H7 (cell line): ENCODE measurements at places on chromosomes 12 and 14.

DNA sequence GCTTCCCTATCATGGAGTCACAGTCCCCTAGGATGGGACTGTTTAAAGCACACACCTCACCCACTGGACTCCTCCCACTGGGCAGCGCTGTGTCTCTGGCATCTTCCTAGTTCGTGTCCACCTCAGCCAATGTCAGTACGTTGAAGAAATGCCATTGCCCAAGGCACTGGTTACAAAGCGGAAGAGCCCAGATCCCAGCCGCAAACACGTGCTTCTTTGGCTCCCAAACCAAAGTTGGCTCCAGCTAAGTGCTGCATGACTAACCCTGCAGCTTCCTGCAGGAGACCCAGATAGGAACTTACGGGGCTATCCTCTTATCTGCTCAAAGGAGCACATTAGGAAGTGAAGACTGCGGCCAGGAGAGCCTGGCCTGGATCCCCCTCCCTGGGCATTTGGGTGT, 9.3 kb downstream of the SYNE3 start:
- DNase-seq: no peak

GRCh38 chr12:12538535-12538934, 24.1 kb downstream of the DUSP16 start:
- no peak for DNase-seq

- no peak for DNase-seq
Observed at GRCh38 chr12:106801830-106802533, 27.5 kb downstream of the RIC8B start.

DNA sequence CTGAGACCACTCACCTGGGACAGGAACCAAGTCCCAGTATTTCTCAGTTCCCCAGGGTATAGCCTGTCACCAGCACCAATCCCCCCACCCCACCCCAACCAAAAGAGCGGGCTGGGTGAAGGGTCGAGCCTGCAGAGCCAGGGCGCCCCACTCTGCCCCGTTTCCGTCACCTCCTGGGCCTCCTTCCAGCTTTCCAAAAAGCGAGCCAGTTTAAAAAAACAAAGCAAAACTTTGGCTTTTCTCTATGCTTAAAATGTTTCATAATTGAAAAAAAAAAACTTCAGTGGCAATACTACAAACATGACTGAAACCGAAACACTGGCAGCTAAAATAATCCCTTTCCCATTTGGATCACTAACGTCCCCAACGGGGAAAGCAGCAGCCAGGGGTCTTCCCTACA, 7.5 kb downstream of the CAMKK2 start:
- peak; percentile 64 for DNase-seq

GRCh38 chr14:44163946-44164345, 343.1 kb downstream of the FSCB start:
- DNase-seq: no peak

- peak; percentile 42 for DNase-seq
Observed at GRCh38 chr12:102960766-102961465, 3.4 kb downstream of the ASCL1 start.

DNA sequence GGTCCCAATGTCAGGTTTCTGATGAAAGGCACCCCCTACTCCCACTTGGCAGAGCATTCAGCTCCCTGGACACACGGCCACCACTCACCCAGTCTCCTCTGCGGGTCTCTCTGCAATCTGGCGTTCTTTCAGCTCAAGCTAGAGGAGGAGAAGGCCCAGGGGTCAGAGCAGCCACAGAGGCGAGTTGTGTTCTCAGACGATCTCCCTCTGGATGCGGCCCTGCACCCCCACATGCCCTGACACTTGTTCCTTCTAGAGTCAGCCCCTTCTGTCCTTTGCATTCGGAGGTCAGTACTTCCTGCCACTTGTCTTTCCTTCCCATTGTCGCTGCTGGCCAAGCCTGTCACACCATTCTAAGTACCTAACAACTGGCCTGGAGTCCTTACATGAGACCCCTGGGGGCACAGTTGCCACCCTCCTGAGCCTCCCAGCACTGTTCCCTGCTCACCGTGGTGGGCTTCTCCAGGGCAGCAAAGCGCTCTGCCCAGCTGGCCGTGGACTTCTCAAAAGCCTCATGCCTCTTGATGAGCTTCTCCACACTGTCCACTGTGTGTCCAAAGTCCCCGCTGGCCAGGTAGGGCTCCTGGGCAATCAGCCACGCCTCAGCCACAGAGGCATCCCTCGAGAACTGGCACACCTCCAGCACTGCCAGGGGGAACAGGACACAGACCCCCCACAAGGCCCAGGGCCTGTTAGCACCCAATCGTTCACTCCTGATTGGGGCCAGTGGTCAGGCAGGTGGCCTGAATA, 63.2 kb downstream of the PLEKHG3 start:
- no peak for DNase-seq

DNA sequence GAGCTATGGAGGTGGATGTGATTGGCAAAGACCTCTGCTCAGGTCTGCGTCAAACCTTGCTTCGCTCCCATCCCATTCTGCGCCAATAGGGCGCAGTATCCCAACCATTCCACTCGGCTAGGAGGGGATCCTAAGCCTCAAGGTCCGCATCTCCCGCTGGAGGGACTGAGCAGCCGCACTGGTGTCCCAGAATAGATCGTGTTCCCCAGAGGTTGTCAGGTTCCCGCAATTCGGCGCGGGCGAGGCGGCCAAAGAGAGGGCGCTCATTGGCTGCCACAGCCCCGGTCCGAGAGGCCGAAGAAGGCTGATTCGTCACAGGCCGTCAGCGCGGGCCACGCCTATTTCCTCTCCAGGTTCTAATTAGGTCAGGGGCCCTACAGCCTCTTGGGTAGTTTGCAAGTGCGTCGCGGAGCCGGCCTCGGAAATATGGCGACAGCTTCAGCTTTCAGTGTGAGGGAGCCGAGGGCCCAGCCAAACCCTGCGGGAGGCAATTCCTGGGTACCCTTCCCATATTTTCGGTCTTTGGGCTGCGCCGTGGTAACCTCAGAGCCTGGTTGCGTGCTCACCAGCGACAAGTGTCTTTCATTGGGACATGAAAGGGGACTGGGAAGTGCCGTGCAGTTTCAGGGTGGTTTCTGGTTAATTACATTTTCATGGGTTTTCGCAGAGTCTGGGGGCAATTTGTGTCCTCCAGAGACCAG, 5.0 kb downstream of the OR10AD1 start:
- DNase-seq: peak; percentile 90

DNA sequence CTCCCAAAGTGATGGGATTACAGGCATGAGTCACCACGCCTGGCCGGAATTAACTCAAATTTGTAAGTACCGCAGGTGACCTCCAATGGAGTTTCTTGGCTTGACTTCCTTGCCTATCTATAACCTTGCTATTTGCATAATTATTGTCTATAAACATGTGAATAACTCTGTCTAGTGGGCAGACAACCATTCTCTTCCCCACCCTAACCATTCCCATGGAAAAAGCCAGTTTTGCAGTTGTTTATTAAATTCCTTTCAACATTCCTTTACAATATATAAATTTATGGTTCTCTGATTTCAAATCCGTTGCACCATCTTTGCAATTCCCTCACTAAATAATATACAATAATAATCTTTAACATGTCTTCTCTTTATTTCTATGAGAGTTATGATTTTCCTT, 61.0 kb upstream of the ZDHHC17 start:
- no peak for DNase-seq
